Effector CD4-positive, alpha-beta T cell (primary cell): ENCODE measurements at places on chromosomes 12 and 14.

- DNase-seq: no peak
Measured at GRCh38 chr12:46590991-46591703, 218.6 kb upstream of the SLC38A2 start.

- no peak for DNase-seq
Measured at GRCh38 chr12:38907201-38907923, 2.0 kb upstream of the CPNE8 start.

DNA sequence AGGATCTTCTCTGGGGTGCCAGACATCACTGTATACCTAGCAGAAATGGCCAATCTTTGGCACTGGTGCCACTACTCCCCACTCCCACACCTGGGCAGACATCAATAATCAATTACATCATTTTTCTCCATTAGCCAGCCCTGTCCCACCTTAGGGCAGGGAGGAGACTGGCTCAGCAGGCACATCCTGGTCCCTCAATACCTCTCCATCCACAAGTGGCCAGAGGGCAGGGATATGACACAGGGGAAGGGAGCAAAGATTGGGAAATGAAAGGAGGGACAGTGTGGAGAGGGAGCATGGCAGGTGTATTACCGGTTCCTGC, 10.2 kb downstream of the RAPGEF3 start:
- DNase-seq: no peak

DNA sequence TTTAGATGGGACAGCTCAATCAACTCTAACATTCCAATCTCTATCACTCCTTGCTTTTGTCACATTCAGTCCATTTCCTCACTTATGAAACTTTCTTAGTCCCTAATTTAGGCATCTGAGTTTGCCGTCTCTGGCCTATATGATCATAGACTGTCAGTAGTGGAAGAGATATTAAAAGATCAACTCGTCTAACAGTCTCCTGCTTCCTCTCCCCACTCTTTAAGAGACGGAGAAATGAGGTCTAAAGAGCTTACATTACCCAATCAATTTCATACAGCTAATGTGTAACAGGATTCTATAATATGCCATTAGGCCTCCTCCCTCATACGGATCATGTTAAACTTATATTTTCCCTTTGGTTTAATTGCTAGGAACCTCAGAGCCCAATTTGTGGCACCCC, 6.5 kb upstream of the ATP23 start:
- no peak for DNase-seq

DNA sequence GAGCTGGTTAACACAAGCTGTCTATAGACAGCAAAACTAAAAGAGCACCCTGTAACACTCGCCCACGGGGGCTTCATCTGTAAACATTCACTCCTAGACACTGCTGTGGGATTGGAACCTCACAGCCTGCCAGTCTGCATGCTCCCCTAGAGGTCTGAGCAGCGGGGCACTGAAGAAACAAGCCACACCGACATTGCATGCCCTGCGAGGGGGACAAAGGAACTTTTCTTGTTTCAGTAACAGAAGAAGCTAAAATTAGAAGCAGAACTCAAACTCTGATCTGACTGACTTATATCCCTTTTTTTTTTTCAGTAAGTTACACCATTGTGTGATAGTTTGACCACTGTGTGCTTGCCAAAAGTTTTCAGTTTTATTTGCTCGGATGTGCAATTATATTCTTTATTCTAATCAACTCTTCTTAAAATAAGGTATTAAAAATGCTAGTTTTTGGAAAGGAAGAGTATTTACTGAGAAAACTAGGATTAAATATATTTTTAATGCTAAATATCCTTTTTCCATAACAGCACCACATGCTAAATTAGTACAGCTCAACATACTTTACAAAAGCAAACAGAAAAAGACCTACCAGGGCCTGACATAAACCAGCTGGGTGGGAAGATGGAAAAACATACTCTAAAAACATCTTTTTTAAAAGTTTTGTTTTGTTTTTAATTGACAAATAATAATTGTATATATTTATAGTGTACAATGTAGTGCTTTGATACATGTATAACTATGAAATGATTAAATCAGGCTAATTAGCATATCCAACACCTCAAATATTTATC, 100.2 kb downstream of the EPS8 start:
- DNase-seq: no peak

DNA sequence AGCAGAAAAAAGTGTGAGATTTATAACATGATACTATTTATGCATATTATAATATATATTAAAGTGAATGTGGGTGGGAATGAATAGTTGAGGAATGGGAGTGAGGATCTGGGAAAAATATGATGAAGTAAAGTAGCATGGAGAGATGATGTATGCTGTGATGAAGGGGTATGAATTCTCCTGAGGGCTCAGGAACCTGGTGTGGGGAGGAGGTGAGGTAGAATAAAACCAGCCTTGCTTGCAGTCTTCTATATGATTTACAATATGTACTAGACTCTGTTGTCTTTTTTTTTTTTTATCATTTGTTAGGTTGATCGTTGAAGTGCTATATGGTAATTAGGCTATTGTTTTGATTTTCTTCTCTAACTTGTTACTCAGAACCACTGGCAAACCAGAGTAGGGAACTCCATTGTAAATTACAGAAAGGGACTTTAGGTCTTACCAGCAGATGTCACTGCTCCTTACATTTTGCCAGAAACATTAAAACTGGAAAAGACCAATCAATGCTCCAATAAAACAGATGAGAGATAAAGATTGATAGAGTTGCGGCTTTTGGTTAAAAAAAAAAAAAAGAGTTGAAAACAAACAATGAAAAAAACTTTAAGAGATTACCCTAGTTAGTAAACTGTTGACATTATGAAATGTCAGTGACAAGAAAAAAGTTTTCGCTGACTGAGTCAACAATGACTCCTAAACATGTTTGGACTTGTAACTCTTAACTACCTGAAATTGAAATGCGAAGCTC, 39.9 kb downstream of the ATL1 start:
- DNase-seq: no peak

GRCh38 chr14:95585953-95586620, 51.2 kb downstream of the GLRX5 start:
- no peak for DNase-seq

GRCh38 chr14:39434401-39434800, 2.2 kb upstream of the FBXO33 start:
- no peak for DNase-seq

DNA sequence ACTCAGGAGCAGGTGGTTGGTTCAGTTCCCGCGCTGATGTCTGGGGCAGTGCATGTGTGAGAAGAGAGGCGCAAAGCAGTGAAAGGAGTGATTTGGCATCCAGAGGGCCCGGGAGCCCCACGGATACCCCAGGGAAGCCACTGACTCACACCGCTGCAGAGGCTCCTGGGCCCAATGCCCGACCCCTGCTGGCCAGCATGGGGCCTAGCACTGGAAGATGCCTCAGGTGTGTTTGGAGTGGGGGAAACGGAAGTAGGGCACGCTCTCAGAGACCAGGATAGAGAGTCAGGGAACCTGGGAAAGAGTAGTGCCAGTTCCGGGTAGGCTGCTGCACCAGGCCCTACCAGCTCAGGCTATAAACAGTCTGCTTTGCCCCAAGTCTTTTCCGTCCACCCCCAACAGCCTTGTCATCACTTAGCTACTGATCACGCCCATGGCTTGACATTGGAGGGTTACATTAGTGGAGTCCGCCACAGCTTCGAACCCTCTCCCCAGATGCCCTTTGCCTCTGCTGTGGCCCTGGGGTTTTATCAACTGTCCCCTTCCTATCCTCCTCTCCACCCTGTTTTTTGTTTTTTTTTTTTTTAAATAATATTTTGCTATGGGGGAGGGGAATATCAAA, 9.5 kb upstream of the CSAD start:
- DNase-seq: peak; percentile 45

- DNase-seq: no peak
Measured at GRCh38 chr14:89351221-89351515, 65.9 kb downstream of the FOXN3 start.

DNA sequence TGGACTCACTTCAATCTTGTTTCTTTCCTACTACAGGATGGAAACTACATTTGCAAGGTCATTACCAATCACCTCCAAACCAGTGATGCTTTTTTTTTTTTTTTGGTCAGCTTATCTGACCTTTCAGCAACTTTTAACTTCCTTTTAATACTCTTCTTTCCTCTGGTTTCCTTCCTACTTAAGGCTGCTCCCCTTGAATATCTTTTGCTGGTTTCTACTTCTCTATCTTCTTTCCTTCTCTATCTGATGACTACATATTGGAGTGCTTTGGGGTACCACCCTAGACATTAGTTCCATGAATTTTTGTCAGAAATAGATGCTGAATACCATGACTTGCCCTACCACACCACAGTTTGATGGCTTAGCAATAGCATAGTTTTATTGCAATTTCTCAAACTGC, 197.7 kb upstream of the DDHD1 start:
- no peak for DNase-seq

GRCh38 chr14:61227884-61228591, 53.1 kb downstream of the TMEM30B start:
- no peak for DNase-seq

- no peak for DNase-seq
Measured at GRCh38 chr12:121124402-121125109, 8.1 kb upstream of the P2RX7 start.

GRCh38 chr14:22650046-22650739, 6.0 kb upstream of the OR6J1 start:
- no peak for DNase-seq

DNA sequence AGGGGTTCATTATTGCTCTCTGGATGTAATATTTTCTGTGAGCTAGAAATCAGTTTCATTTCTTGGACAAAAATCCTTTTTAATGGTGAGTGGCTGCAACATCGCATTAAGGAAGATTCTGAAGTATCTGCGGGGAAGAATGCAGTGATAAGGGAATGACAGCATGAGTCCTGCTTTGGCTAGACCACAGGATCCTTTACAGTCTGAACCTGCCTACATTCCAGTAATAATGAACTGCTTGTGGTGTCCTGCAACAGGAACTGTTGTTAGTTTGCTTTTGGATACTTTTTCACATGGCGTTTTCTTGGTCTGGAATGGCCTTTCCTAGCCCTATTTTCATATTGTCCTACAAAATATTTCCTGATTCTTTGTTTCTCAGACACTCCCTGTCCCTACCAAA, 15.7 kb downstream of the MDM2 start:
- no peak for DNase-seq

DNA sequence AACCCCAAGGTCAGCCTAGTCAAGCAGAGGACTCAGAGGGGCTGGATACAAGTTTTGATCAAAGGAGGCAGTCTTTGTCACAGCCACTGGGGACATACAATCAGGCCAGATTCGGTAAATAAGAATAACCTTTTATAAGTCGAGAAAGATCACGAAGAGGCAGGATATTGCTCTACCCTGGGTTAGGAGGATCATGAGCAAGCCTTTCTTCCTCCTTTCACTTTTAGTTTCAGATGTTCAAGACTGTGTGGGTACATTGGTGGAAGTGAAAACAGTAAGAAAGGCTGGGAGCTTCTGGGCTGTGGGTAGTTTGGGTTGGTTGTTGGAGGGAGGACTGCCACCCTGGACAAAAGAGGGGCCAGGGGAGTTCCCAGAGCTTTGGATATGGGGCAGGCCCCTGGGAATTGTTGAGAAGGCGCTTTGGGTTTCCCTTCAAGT, 127.7 kb downstream of the SNAPC1 start:
- no peak for DNase-seq

GRCh38 chr14:38611928-38612327, 356.0 kb upstream of the CLEC14A start:
- DNase-seq: no peak
